ENCODE measurements at places on chromosomes 12 and 14.

DNA sequence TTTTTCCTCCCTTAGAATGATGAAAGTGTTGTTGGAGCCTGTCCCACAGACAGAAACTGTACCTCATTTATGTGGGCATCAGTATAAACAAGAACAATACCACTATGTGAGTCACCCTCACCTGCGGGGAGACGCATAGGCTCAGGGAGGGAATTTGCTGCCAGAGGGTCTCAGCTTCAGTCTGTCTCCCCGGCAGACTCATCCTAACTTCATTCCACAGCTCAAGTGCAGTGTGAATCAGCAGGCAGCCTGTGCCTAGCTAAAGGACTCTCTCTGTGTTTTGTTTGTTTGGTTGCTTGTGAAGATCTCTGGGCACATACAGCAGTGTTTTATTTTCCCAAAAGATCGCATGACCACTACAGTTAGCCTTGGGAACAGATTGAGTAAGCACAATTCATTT lies 98.9 kb downstream of the PRKCH start:
- DNase-seq, result peak; percentile 92

DNA sequence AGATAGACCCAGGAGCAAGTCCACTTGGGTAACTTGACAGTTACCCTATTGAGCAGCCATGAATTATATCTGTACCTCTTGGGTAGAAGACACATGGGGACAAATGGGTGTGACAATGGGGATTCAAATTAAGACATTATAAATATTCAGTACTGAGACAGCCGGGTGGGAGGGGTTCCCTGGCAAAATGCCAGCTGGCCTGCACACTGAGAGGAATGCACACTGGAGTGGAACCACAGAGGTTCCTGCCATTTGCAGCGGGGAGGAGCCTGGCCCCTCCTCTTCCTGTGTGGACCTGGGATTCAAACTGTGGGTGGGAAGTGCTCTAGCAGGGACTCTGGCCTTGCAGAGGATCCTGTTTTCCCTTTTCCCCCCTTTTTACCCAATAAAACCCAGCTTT lies 118.7 kb upstream of the CDKN3 start:
- DNase-seq, result peak; percentile 37

- DNase-seq, result no peak
Observed at GRCh38 chr12:70177631-70178030, 65.6 kb upstream of the CNOT2 start.

GRCh38 chr12:15732341-15733061 lies 56.7 kb downstream of the EPS8 start:
- no peak for DNase-seq

DNA sequence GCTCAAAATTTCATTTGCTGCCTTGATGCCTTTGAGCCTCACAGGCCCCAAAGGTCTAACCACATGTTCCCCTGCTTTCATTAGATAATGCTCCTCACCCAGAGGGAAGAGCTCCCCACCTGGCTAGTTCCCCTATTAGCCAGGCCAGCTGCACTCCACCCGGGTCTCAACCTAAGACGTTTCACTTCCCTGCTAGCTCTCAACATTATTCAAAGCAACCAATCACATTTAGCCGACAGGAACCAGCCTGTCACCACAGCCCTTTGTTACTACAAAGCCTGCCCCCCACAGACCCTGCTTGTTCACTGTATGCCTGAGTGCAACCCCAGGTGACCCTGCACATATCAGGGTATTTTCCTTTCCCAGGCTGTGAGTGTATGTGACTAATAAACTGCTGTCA lies 78.6 kb downstream of the SLC15A5 start:
- DNase-seq, result no peak

GRCh38 chr12:106131676-106132075 lies 7.1 kb downstream of the NUAK1 start:
- DNase-seq, result no peak

- peak; percentile 42 for DNase-seq
Observed at GRCh38 chr12:96698521-96698920, 208.5 kb upstream of the NEDD1 start.

GRCh38 chr12:54398995-54399793 lies 14.7 kb upstream of the ZNF385A start:
- DNase-seq, result peak; percentile 80

GRCh38 chr12:127008755-127009403 lies 1258.1 kb upstream of the TMEM132C start:
- no peak for DNase-seq

DNA sequence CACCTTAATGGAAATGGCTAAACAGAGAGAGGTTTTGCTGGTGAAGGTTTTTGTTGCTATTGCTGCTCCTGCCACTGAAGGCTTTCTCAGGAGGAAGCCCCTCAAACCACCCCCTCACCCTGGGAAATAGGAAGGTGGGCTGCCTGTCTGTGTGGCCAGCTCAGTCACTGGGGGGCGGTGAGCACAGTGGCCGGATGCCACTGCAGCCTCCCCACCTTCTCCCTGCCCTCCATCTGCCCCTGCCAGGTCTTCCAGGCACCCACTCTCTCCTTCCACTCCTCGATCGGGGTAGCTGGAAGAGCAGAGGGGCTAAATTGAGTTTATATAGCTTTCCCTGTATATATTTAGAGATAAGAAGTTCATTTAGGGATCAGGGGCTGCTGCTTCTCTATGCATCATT lies 80.8 kb downstream of the PAPOLA start:
- no peak for DNase-seq

GRCh38 chr12:46379352-46379751 lies 6.8 kb upstream of the SLC38A2 start:
- no peak for DNase-seq

GRCh38 chr12:1978078-1978862 lies 26.0 kb downstream of the DCP1B start:
- no peak for DNase-seq

DNA sequence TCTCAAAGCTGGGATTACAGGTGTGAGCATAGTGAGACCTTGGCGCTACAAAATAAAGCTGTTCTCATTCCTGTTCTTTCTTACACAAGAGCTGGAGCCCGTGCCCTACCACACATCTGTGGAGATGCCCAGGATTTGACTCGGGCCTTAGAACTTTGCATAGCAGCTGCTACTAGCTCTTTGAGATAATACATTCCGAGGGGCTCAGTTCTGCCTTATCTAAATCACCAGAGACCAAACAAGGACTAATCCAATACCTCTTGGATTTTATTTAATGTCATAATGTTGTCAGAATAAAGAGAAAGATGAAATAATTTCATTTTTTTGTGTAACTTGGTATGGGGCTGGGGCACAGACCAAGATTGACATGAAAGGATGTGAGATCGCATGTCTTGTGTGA lies 7.6 kb downstream of the PNP start:
- no peak for DNase-seq

GRCh38 chr12:38386205-38386985 lies 69.8 kb downstream of the ALG10B start:
- DNase-seq, result peak; percentile 1

GRCh38 chr12:2124466-2125023 lies 71.8 kb downstream of the CACNA1C start:
- DNase-seq, result no peak

- no peak for DNase-seq
Observed at GRCh38 chr12:132139912-132140311, 4.2 kb downstream of the DDX51 start.

DNA sequence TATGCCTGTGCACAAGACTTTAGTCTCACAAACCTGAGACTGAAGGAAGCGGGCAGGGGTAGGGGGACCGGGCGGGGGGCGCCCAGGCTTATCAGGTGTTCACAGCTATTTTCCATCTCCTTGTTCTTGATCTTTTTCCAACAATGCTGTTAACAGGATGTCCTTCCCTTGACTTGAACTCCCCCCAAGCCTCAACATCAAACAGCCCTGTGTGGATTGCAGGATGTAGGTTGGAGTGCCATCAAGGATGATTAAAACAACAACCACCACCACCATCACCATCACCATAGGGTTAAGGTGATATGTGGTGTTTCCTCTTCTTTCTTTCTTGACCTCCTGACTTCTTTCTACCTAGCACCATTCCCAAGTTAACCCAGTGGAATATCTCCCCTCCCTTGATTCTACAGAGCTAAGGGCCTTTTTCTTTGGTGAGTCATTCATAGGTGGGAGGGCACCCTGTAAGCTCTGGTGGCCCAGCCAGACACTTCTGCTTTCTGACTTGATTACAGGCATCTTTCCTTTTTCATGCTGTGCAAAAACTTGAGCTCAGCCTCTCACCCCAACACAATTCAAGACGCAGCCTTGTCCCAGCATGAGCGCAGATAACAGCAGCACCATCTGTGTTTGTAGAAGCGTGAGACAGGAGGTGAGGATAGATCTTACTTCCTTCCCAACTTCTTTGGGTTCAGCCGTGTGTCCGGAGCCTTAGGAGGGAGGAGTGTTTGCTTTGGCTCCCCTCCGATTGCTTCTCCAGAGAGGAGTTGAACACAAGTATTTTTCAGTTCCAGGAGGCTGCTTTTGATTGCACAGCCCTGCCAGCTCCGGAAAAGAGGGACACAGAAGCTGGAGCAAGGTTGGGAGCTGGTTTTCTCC lies 26.8 kb downstream of the FLVCR2 start:
- peak; percentile 6 for DNase-seq

DNA sequence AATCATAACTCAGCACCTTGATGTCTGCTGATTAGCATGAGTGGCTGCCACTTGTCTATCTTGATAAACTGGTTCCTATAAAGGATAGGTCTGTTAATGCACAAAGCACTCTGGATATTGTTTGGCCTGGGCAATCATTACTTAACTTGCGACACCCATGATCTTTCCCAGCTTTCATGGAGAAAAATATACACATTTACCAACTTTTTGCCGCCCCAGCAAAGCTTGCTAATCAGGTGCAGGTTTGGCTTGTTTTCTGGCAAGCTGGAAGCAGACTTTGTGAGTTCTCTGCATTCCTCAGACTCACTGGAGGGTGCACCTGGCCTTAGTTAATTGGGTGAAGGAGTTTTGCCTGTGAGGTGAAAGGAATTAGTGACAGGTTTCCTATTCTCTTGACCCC lies 1126.4 kb upstream of the FLRT2 start:
- no peak for DNase-seq

- no peak for DNase-seq
Observed at GRCh38 chr12:45434094-45434493, 218.2 kb downstream of the ANO6 start.

DNA sequence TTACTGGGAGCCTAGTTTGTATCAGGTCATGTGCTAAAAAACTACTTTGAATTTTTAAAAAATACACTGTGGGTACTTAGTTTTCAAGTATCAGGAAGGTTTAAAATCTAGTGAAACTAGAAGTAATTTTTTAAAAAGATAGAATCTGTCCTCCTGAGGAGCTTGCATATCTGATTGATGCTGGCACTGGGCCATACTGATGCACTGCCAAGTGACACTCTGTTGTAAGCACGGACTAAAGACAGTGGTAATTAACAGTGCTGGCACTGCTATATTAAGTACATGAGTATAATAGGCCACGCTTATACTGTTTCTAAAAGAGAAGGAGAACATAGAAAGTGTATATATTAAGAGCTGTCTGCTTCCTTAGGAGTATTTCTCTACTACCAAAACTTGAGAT lies 10.0 kb upstream of the TBC1D30 start:
- no peak for DNase-seq

DNA sequence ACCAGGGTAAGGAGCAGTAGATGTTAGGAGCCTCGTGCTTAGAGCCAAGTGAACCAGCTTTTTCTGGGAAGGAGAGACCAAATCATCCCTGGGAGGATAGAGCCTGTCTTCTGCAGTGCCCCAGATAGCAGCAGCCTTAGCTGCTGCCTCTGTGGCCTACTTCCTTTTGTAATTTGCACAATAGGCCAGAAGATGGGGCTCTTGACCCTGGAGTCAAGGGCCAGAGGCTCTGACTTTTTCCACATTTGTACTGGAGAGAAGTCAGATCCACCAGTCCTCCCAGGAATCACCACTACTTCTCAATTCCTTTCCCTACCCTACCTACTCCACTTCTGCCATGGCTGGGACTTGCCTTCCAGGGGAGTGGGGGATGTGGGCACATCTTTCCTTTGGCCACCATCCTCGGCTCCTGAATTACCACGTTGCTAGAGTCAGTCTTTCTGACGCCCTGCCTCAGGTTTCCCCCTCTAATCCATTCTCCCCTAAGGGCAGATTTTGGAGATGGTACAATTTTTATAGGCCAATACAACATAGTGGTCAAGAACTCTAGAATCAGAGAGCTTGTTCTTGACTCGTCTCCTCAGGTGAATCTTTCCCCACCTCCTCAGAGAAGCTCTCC lies 3.3 kb upstream of the SLC4A8 start:
- peak; percentile 69 for DNase-seq

GRCh38 chr12:50132505-50133135 lies 20.6 kb downstream of the COX14 start:
- DNase-seq, result peak; percentile 43

DNA sequence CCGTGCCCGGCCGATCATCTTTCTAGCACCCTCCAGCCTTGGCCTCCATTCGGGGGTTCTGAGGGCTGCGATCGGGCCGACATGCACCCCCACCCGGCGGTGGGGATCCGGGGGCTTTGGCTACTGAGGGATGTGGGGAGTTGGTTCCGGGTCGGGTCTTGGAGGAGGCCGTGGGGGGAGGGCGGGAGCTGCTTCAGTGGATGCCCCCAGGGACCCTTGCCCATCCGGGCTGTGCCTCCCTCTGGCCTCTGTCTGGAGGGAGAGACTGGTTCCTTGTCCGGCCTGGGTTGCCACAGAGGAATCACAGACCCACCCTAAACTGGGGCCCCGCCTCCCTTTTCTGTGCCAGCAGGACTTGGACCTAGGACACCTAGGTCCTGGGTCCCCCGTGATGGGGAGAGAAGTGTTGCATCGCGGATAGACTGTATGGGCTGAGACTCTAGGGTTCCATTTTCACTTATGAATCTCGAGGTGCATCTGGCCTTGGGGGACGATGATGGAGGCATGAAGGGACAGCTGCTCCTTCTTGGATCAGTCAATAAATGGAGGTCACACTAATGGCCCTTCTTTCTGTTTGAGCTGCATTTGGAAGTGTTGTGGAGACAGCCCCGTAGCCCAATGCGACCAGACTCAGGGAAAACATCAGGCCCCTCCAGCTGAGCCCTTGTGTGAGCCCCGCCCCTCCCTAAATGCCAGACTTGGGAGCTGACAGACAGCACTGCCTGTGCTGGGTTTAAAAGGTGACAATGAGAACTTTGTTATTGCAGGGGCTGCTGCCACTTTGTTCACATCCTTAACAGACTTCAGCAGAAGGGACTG lies 577 bp downstream of the DTX3 start:
- DNase-seq, result no peak

DNA sequence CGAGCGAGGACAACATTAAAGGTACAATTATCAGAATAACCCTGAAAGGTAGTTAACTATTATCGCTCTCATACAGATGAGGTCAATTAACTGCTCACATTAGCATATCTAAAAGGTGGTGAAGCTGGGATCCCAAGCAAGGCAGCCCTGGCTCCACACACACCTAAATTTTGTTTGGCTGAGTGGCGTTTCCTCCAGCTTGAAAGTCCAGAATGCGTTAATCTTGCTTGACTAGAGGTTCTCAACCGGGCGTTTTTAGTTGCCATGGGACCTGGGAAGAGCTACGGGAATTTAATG lies 531 bp downstream of the DLGAP5 start:
- DNase-seq, result no peak

DNA sequence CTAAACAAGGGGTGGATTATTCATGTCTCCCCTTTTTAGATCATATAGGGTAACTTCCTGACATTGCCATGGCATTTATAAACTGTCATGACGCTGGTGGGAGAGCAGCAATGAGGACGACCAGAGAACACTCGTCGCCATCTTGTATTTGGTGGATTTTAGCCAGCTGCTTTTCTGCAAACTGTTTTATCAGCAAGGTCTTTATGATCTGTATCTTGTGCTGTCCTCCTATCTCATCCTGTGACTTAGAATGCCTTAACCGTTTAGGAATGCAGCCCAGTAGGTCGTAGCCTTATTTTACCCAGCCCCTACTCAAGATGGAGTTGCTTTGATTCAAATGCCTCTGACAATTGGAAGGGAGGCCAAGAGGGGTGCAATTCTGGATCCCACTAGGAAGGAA lies 5.8 kb upstream of the CCDC63 start:
- DNase-seq, result no peak

GRCh38 chr14:24959791-24960331 lies 90.1 kb downstream of the STXBP6 start:
- DNase-seq, result no peak

All from HT1080 (cell line).